Stimulated activated CD8-positive, alpha-beta memory T cell treated with anti-CD3 and anti-CD28 coated beads, Interleukin-12 subunit alpha, Interleukin-12 subunit beta, amount 100 ng/mL, for 4 hours (primary cell): ENCODE measurements at places on chromosomes 3 and 15.

DNA sequence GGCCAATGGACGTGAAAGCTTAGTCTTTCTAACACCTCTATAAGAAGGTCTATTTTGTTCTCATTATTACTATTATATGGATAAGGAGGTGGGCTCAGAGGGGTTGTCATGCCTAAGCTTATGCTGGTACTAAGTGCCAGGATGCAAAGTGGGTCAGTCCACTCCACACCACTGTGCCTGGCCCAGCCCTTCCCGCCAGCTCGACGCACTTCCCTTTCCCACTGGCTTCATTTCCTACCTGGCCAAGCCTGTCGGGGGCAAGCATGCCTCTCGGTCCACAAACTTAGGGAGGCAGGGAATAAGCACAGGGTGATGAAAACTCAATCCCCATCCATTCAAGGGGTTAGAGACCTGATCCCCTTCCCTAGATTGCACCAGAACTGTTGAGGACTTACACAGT is 5.9 kb upstream of the SYNM start:
- no peak for DNase-seq

DNA sequence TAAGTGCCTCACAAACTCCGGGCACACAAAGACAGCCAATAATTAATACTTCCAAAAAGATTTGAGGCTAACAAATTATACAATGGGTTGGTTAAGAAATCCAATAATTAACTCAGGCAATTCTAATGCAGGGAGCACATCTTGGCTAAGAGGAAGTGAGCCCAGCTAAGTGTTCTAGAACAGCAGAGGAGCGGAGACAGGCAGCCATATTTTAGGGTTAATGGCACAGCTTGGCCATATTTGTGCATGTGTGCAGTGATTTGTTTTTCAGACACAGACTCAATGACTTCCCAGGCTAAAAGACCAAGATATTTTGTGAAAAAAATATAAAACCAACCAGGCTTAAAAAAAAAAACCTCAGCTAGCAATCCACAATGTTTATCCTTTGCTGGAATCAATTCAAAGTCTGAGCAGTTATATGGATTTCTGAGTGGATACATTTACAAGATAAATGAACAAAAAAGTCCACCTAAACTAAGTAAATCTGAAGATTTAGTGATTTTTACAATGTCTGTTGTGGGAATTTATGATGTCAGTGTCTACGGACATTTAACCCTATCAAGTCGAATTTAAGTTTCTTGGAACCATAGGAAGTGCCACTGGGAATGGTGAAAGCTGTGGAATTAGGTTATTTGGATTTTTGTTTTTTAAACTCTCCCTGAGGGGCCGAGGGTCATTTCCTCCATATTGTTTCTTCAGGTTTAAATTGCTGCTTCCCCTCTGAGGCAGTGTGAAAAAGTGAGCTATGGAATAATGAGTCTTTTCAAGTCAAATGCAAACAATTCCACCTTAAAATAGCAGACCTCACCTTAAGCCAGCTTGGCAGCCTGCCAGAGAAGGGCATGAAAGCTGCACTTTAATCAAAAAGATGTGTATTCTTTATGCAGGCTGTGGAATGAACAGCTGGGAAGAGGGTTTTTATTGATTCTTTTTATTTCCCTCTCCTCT is 413.7 kb upstream of the TBL1XR1 start:
- no peak for DNase-seq

DNA sequence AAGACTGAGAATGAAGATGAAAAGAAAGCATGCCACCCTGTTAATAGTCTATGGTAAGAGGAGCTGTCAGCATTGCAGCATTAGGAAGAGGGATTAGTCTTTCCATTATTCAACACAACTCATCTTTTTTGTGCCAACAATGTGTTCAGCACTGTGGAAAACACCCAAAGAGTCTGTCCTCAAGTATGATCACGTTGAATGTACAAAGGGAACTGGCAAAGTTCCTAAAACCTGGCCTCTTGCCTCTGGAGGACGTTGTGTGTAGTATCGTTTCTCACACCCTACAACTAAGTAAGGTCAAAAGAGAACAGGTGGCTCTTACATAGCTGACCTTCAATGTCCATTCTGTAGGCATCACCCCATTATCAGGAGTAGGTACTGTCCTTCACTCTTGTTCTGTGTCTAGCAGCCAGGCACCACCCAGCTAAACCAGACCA is 147.9 kb upstream of the THBS1 start:
- DNase-seq, result no peak

DNA sequence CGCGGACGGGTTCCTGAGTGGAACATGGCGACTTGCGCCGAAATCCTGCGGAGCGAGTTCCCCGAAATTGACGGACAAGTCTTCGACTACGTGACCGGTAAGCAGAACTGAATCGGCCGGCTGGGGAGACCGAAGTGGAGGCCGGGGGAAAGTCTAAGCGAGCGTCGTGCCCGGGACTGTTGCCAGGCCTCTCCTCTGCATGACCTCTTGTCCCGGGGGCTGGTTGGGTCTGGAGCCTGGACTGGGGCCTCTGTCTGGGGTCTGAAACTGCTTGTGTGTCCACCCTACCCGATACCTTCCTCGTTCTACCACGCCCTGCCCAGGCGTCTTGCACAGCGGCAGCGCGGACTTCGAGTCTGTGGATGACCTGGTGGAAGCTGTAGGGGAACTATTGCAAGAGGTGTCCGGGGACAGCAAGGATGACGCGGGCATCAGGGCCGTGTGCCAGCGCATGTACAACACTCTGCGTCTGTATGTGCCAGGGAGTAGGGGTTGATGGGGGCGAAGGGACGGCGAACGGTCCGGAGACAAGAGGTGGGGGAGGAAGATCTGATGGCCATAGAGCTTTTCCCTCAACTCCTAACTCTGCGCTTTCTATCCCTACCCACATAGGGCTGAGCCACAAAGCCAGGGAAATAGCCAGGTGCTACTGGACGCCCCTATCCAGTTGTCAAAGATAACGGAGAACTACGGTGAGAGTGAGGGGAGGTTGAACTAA is at the start of gene ABCF3:
ABCF3 (plus strand) TSS at position 16 of the 718 bp plus-strand sequence; CDS start at position 25, 9 bp downstream.
- no peak for DNase-seq

DNA sequence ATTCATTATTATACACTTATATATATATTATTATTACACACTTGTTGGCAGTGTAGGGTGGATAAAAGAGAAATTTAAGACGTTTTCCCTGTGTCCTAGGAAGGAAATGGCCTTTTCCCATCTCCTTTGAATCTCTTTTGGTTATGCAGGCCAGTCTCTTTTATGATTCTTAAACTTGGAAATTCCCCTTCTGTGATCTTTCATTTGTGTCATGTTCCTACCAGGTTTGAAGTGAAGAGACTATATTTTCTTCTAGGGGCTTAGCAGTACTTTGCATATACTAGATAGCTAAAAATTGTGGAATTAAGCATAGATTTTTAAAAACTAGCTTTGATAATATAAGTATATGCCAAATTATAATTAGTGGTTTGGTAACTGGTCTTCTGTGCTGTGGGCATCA is 58.5 kb downstream of the BBX start:
- no peak for DNase-seq

DNA sequence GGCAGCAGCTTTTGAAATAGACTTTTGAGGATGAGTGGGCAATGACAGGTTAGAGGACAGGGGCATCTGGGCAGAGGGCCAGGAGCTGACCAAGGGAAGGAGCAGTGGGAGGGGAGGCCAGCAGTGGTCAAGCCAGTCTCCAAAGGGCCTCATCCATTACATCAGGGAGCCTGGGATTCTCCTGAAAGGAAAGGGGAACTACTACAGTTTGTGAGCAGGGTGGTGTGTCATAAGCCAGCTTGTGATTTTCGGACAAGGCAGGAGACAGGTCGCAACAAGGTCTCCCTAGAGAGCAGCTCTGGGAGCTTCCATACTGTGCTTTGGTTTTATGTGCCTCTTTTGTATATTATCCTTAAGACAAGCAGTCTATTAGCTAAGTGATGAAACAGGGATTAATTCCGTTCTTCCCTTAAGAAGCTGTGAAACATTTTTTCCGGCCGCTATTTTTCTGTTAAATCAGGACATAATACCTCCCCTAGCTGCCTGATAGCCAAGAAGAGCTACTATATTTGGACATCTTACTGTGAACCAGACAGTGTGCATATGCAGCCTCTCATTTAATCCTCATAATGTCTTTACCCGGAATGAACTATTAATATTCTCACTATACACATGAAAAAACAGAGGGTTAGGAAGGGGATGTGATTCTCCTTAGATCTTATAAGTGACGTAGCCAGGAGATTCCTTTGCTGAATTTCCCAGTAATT is 46.4 kb downstream of the C2CD4B start:
- no peak for DNase-seq

GRCh38 chr3:13509059-13509815 is 29.1 kb downstream of the HDAC11 start:
- no peak for DNase-seq
